Testis (tissue), 5 donors: ENCODE measurements at places on chromosomes 4 and X. TPM values are rescaled to one million over a fixed set of nuclear protein-coding genes. Genes with fewer than 3 reads are reported as not detected.

DNA sequence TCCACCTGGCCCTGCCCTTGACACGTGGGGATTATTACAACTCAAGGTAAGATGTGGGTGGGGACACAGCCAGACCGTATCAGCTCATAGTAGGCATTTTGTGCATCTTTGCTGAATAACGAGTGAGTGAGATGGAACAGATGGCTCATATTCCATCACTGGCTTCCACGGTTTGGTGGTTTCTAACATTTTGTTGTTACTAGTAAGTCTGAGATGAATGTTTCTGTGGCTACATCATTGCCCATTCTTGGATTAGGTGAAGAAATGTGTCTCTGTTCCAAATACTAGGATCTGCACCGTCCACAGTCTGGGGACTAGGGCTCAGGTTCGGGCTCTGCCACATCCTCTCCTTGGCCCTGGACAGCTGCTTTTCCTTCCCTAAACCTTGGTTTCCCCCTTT is 3.6 kb downstream of the ABLIM2 start:
- H3K4me3 ChIP-seq = no peak overlapping the region
- H3K4me1 ChIP-seq = peaks cover 9% of the 10 kb centered on the region
- H3K27ac ChIP-seq = no peak overlapping the region
- DNase-seq = no peak
- no peaks in the 10 kb centered on the region for H3K36me3 ChIP-seq
- no peaks in the 10 kb centered on the region for H3K27me3 ChIP-seq

DNA sequence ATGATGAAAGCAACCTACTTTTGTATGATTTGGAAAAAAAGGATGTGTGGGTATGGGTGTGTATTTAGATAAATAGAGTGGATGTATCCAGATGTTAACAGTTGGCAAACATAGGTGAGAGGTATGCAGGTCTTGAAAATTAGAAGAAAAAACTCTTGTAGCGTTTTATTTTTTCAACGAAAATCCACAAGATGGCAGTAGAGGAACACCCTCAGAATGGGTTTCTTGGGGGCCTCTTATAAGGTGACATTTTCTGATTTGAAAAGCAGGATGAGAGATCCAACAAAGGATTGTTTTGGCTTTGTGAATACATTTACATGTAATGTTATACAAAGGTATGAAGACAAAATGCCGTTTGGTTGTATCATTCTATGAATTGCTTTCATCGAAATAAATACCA is 68.3 kb downstream of the FMR1NB start:
- H3K4me1 ChIP-seq = no peaks in the 10 kb centered on the region
- no peak for DNase-seq
- no peak overlapping the region for H3K4me3 ChIP-seq
- no peaks in the 10 kb centered on the region for H3K27me3 ChIP-seq
- H3K36me3 ChIP-seq = no peaks in the 10 kb centered on the region

DNA sequence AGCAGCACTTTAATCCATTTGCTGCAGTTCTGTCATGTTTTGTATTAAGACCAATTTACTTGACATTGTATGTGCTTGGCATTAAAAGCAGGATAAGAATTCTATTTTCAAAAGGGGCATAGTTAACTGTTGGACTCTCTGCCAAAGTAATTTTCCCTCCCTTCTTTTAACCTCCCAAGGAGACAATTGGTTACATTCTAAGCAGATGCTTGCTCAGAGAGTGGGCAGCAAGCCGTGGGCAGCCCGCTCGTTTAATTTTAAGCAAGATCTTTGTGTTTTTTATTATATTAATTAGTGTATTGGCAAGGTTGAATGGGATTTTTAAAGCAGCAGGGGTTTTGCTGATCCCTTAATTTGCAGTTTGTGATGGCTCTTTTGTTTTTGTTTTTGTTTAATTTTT is 37.1 kb upstream of the KLHL8 start:
- no peak overlapping the region for H3K27ac ChIP-seq
- no peaks in the 10 kb centered on the region for H3K27me3 ChIP-seq
- H3K36me3 ChIP-seq = no peaks in the 10 kb centered on the region
- H3K4me1 ChIP-seq = no peaks in the 10 kb centered on the region
- peak; percentile 45 for DNase-seq

- H3K4me1 ChIP-seq = no peaks in the 10 kb centered on the region
- no peaks in the 10 kb centered on the region for H3K27me3 ChIP-seq
- H3K36me3 ChIP-seq = no peaks in the 10 kb centered on the region
- no peak overlapping the region for H3K27ac ChIP-seq
Observed at GRCh38 chr4:37762991-37763368, 63.5 kb upstream of the PGM2 start.

GRCh38 chr4:156073976-156074375 is 120.3 kb upstream of the CTSO start:
- H3K4me3 ChIP-seq = no peak overlapping the region
- H3K36me3 ChIP-seq = no peaks in the 10 kb centered on the region
- no peaks in the 10 kb centered on the region for H3K27me3 ChIP-seq
- no peak for DNase-seq
- H3K27ac ChIP-seq = no peak overlapping the region

GRCh38 chr4:89438102-89438831 is 130.7 kb upstream of the GPRIN3 start:
- no peaks in the 10 kb centered on the region for H3K27me3 ChIP-seq
- no peak overlapping the region for H3K27ac ChIP-seq
- no peaks in the 10 kb centered on the region for H3K4me1 ChIP-seq
- H3K36me3 ChIP-seq = no peaks in the 10 kb centered on the region
- H3K4me3 ChIP-seq = no peak overlapping the region

DNA sequence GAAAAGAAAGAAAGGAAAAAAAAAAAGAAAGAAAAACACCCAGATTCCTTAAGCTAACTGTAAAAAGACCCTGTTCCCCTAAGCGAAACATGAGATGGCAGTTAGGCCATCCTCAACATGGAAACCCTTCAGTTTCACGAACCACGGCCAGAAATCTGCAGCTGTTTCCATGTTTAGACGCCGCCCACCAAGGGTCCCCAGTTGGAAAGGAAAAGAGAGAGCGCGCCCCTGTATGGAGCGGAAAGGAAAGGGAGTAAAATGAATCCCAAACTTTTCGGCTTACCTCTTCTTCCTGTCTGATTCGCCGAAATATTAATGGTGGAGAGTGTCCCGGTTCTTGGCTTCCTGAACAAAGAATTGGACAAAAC is 38.3 kb downstream of the MGARP start:
- no peaks in the 10 kb centered on the region for H3K27me3 ChIP-seq
- DNase-seq = no peak
- H3K4me1 ChIP-seq = peaks cover 5% of the 10 kb centered on the region
- no peak overlapping the region for H3K4me3 ChIP-seq
- H3K36me3 ChIP-seq = no peaks in the 10 kb centered on the region

DNA sequence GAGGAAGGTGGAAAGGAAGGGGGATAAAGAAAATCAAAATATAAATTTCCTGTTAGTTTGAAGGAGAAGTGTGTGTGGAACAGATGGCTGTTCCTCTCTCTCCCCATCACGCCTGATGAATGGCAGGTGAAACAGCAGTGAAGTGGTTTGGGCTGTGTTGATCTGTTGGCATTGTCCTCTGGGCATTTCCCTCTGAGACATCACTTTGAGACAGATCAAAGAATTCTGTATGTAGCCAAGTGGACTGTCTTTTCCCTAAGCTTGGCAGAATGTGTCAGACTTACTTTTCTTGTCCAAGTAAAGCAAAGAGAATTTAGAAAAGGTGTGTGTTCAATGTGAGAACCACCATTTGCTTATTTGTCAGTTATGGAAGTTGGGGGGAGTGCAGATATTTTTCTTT is 47.5 kb downstream of the SEPTIN11 start:
- no peak overlapping the region for H3K4me3 ChIP-seq
- H3K27me3 ChIP-seq = no peaks in the 10 kb centered on the region

- no peaks in the 10 kb centered on the region for H3K4me1 ChIP-seq
- no peaks in the 10 kb centered on the region for H3K27me3 ChIP-seq
- H3K4me3 ChIP-seq = no peak overlapping the region
- no peak overlapping the region for H3K27ac ChIP-seq
- H3K36me3 ChIP-seq = no peaks in the 10 kb centered on the region
Observed at GRCh38 chrX:10009741-10010140, 42.6 kb downstream of the CLDN34 start.

- H3K27me3 ChIP-seq = no peaks in the 10 kb centered on the region
- H3K4me3 ChIP-seq = no peak overlapping the region
- DNase-seq = no peak
- no peaks in the 10 kb centered on the region for H3K36me3 ChIP-seq
Observed at GRCh38 chr4:152970102-152970820, 34.1 kb downstream of the FHDC1 start.

DNA sequence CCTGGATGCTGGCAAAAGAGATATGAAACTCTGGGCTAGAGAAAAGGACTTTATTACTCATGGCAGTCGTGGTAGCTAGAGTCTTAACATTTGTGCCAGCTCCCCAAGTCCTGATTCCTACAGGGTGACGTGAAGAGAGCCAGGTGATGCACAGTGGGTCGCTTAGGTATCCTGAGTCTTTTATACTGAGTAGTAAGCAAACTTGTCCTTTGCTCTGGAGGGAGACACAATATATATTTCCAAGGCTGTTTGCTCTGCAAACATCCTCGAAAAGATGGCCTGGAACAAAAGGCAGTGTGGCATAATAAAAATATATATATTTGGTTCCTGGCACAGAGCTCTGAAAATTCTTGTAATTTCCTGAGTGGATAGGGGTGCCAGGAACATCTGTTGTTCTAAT is 23.0 kb downstream of the ZNF81 start:
- DNase-seq = no peak
- H3K27ac ChIP-seq = no peak overlapping the region
- no peaks in the 10 kb centered on the region for H3K36me3 ChIP-seq
- no peaks in the 10 kb centered on the region for H3K27me3 ChIP-seq
- no peak overlapping the region for H3K4me3 ChIP-seq

GRCh38 chrX:123993904-123994635 is 32.6 kb downstream of the STAG2 start:
- H3K4me3 ChIP-seq = no peak overlapping the region
- H3K27ac ChIP-seq = no peak overlapping the region
- no peaks in the 10 kb centered on the region for H3K4me1 ChIP-seq

DNA sequence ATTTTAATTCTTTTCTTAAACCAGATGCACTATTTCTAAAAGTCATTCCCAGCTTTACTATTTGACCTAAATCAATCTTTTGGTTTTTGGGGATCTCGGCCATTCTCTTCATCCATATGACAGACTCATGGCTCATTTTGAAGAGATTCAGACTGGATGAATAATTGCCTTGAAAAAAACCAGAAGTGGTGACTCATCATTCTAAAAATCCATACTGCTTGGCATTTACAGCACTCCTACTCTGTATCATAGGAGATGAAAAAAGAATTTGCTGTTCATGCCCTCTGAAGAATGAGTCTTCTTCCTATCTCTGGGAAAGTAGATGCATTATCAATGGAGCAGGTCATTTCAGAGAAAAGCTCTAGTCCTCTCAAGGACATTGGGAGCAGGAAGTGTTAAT is 220.5 kb upstream of the RPS6KA3 start:
- H3K27ac ChIP-seq = no peak overlapping the region
- no peaks in the 10 kb centered on the region for H3K27me3 ChIP-seq
- H3K4me1 ChIP-seq = no peaks in the 10 kb centered on the region
- no peaks in the 10 kb centered on the region for H3K36me3 ChIP-seq
- H3K4me3 ChIP-seq = no peak overlapping the region

- no peak overlapping the region for H3K27ac ChIP-seq
- DNase-seq = no peak
- H3K4me1 ChIP-seq = no peaks in the 10 kb centered on the region
- H3K36me3 ChIP-seq = no peaks in the 10 kb centered on the region
- no peak overlapping the region for H3K4me3 ChIP-seq
- no peaks in the 10 kb centered on the region for H3K27me3 ChIP-seq
Observed at GRCh38 chr4:158710814-158711213, 12.4 kb downstream of the PPID start.

DNA sequence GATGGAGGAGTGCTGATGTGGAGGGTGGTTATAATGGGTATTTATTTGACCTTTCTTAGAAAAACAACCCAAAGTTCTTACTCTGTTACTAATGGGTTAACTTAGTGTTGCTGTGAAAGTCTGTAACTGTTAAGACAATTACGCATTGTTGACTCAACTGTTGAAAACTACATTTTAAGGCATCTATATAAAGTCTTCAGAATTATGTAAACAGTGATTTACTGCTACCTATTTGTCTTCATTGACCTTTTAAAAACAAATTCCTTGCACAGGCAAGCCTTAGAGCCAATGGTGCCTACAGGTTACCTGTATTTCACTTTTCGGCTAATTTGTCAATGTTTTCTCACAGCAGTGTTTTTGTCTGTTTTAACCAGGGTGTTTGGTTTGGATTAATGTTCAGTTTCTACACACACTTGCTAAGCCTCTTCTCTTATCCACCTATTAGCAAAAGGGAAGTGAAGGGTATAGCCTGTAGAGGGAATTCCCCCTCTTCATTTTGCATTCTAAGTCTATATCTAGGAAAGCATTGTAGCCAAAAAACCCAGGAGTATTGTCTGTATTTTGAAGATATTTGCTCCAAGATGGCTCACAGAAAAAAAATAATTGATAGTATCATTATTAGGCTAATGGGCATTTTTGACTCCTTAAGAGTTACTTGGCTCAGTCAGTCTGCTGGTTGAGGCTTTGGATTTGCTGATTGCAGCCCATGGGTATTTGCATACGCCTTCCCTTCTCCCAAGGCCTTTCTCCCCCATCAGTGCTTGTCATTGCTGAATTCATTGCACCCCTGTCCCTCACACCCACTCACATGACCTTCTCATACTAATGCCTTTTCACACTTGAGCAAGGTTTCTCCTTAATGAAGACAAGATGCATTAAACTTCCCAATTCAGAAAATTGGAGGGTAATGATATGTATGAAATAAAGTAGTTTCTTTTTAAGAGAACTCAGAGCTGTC is 30.5 kb downstream of the AFF1 start:
- H3K27me3 ChIP-seq = no peaks in the 10 kb centered on the region
- DNase-seq = no peak
- H3K4me1 ChIP-seq = peaks cover 5% of the 10 kb centered on the region
- no peak overlapping the region for H3K4me3 ChIP-seq
- H3K36me3 ChIP-seq = no peaks in the 10 kb centered on the region
- H3K27ac ChIP-seq = no peak overlapping the region

- H3K4me3 ChIP-seq = no peak overlapping the region
- H3K27ac ChIP-seq = no peak overlapping the region
- H3K4me1 ChIP-seq = no peaks in the 10 kb centered on the region
- H3K36me3 ChIP-seq = no peaks in the 10 kb centered on the region
Observed at GRCh38 chr4:135032670-135033069, 831.1 kb upstream of the PABPC4L start.

DNA sequence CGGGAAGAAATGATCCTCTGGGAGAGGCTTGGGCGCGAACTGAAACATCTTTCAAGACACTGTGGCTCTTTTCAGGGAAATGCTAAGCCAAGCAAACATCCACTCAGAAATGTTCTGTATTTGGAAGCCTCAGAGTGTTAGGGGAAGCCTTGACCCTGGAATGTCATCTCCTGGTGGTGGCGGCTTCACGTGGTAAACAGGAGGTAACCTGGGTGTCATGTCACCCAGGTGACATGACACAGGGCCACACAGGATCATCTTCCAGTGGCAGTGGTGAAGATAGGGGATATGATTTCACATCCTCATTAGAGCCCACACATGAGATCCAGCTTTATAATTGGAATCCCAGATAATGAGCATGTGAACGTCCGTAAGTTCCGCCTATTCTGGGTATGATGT is 140.0 kb downstream of the TBL1X start:
- no peaks in the 10 kb centered on the region for H3K27me3 ChIP-seq
- no peak overlapping the region for H3K4me3 ChIP-seq
- no peaks in the 10 kb centered on the region for H3K4me1 ChIP-seq
- DNase-seq = no peak
- no peak overlapping the region for H3K27ac ChIP-seq

Gene MAOB
- 9.2 TPM for total RNA-seq

Gene PAGE1
- 11.9 TPM for total RNA-seq

Gene CFAP299
- 18.1 TPM for total RNA-seq

Gene GIMD1
- total RNA-seq = not detected

Gene RBMXL3
- total RNA-seq = 5.1 TPM

Gene OTUD4
- total RNA-seq = 90.9 TPM

Gene SPRY1
- total RNA-seq = 52.0 TPM

Gene MAB21L2
- not detected for total RNA-seq

Gene REPS2
- 19.6 TPM for total RNA-seq
